Mesothelial cell of epicardium (in vitro differentiated cells): ENCODE measurements at places on chromosomes 11 and 22.
A peak's percentile ranks its signal among the peaks of the same experiment; 100 is the strongest.

- no peak for DNase-seq
- H3K4me1 ChIP-seq, result peaks cover 15% of the 10 kb centered on the region
- no peak overlapping the region for H3K4me3 ChIP-seq
- H3K27ac ChIP-seq, result peak overlapping the region; percentile 33
- no peaks in the 10 kb centered on the region for H3K36me3 ChIP-seq
Measured at GRCh38 chr11:86483940-86484794, 109.5 kb downstream of the CCDC81 start.

DNA sequence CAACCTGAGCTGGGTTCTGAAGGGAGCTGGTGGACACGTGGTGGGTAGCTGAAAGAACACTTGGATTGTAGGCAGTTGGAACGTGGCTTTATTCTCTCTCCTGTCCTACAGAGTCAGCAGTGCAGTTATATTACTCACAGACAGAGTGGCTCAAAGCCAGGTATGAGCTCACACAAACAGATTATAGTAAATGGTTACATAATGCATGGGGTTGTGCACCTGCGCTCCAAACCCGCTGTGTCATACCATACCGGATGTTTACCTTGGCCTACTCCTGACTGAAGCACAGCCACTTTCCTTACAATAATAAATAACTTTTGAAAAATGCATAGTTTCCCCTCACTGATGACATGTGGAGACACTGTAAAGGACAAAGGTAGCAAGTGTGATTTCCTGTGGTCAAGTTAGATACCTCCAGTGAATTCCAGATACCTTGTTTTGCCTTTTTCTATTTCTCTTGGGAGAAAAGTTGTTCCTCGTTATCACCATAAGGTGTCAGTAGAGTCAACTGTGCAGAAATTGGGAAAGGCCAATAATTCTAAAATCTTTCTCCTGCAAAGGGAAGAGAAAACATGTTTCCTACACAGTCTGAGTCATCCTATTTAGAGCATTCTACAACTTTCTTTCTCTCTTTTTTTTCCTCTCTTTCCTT, 13.5 kb downstream of the MS4A6A start:
- H3K4me1 ChIP-seq, result no peaks in the 10 kb centered on the region
- H3K27ac ChIP-seq, result no peak overlapping the region
- no peak overlapping the region for H3K4me3 ChIP-seq
- no peaks in the 10 kb centered on the region for H3K27me3 ChIP-seq
- no peak for DNase-seq

- H3K4me3 ChIP-seq, result no peak overlapping the region
- H3K27me3 ChIP-seq, result peaks cover 66% of the 10 kb centered on the region
- DNase-seq, result no peak
Measured at GRCh38 chr22:26265909-26266308, 96.6 kb downstream of the SEZ6L start.

GRCh38 chr11:120089036-120090001, 48.6 kb downstream of the TRIM29 start:
- peaks cover 6% of the 10 kb centered on the region for H3K4me1 ChIP-seq
- H3K27me3 ChIP-seq, result no peaks in the 10 kb centered on the region
- peaks cover 5% of the 10 kb centered on the region for H3K36me3 ChIP-seq
- H3K27ac ChIP-seq, result no peak overlapping the region
- no peak for DNase-seq

DNA sequence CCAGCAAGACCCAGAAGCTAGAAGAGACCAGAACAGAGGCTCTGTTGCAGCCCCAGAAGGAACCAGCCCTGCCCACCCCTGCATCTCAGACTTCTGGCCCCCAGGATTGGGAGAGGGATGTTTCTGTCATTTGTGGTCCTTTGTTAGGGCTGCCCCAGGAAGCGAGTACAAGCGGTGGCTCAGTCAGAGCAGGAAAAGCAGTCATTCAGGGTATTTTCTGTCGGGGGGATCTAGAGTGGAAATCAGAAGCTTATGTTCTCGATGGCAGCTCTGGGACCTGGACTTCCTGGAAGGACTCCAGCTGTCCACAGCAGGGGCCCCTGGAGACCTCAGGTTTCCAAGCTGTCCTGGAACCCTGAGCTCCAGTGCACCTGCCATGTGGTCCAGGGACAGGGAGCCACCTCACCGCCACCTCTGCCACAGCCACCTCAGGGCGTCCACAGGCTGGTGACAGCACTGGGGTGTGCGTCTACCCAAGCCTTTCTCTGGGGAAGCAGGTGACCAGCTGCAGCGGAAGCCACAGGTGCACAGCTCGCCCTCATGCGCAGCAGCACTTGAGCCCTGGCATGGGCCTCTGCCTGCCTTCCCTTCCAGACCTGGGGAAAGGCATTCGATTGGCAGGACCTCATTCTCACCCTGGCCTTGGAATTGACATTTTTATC, 2.6 kb downstream of the KRTAP5-5 start:
- H3K27ac ChIP-seq, result no peak overlapping the region
- DNase-seq, result no peak
- H3K36me3 ChIP-seq, result no peaks in the 10 kb centered on the region
- peaks cover 75% of the 10 kb centered on the region for H3K27me3 ChIP-seq
- H3K4me3 ChIP-seq, result no peak overlapping the region

DNA sequence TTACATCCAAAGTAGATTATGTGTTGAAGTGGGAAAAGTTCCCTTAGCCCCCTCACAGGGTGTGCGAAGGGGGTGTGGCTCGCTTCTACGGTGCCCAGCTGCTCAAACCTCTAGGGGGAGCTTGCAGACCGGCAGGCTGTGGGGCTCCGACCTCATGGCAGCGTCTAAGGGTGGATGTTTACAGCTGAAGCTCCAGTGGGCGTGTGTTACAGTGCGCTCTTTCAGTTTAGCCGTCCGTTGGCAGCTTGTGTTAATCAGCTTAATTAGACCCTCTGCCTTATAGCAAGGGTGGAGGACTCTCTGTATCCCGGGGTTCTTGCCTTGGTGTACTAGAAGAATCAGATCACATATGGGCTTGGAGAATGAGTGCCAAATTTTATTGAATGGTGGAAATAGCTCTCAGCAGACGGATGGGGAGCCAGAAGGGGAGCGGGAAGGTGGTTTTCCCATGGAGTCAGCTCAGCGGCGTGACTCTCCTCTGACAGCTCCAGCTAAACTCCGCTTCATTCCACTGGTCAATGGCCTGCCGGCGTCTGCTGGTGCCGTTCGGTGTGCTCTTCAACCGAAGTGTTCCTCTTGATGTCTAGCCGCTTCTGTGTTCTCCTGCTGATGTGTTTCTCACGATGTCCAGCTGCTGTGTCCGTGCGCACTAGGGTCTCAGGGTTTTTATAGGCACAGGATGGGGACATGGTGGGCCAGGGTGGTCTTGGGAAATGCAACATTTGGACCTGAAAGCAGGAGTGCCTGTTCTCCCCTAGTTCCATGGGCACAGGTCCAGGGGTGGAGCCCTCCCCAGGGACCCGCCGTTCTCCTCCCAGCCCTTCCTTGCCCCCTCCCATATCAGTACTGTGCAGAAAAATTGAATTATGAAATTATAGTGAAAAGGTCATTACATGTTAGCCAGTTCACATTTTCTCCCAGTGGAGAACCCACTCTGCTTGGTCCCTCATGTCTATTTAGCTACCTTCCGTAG, 28.6 kb upstream of the OR10G7 start:
- peaks cover 44% of the 10 kb centered on the region for H3K27me3 ChIP-seq
- H3K36me3 ChIP-seq, result no peaks in the 10 kb centered on the region
- no peak overlapping the region for H3K27ac ChIP-seq

GRCh38 chr11:76592961-76593360, 77.6 kb downstream of the LRRC32 start:
- no peak overlapping the region for H3K4me3 ChIP-seq
- H3K36me3 ChIP-seq, result peaks cover 2% of the 10 kb centered on the region
- no peak overlapping the region for H3K27ac ChIP-seq

- no peak overlapping the region for H3K27ac ChIP-seq
- H3K27me3 ChIP-seq, result no peaks in the 10 kb centered on the region
- H3K36me3 ChIP-seq, result peaks cover 44% of the 10 kb centered on the region
- DNase-seq, result no peak
Measured at GRCh38 chr11:77789731-77790476, 30.6 kb downstream of the RSF1 start.

DNA sequence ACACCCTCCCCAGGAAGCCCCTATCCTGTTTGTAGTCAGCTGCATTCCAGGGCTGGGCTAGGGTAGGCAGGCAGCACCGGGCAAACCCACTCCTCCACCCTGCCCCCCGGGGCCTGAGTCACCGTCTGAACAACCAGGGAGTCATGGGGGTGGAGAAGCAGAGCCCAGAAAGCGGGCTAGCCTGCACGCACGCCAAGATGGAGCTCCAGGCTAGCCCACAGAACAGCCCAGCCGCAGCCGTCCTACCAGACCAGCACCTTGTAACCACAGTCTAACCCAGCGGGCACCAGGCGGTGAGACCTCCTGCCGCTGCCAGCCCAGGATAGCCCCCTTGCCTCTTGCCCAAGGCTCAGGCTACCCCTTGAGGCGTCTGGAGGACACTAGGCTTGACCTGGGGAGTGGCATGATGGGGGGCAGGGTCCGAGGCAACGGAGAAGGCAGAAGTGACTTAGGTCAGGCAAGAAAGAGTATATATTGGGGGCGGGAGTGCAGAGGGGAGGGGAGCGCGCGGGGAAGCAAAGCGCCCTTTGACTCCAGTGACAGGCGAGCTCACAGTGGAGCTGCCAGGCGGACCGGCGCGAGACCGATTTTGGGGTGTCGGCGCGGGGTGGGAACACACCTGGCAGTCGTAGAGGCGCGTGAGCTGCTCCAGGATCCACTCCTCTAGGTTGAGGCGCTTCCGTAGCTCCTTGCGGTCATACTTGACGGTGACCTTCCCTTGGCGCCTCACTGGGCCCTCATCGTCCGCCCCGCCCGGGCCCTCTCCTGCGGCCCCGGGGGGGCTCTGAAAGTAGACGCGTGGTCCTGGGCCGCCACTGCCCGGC, 734 bp downstream of the PPP1R14B start:
- H3K4me3 ChIP-seq, result peak overlapping the region; percentile 81
- H3K36me3 ChIP-seq, result no peaks in the 10 kb centered on the region
- H3K4me1 ChIP-seq, result peaks cover 24% of the 10 kb centered on the region
- no peak for DNase-seq

- H3K4me1 ChIP-seq, result peaks cover 12% of the 10 kb centered on the region
- no peaks in the 10 kb centered on the region for H3K36me3 ChIP-seq
- no peak overlapping the region for H3K27ac ChIP-seq
- H3K27me3 ChIP-seq, result peaks cover 18% of the 10 kb centered on the region
- no peak for DNase-seq
Measured at GRCh38 chr11:6654281-6655019, 1.2 kb downstream of the DCHS1 start.

GRCh38 chr11:64726867-64727530, 4.0 kb upstream of the NRXN2 start:
- H3K27me3 ChIP-seq, result peaks cover 72% of the 10 kb centered on the region
- DNase-seq, result no peak
- H3K4me3 ChIP-seq, result no peak overlapping the region
- H3K27ac ChIP-seq, result no peak overlapping the region

- H3K4me3 ChIP-seq, result no peak overlapping the region
- H3K36me3 ChIP-seq, result no peaks in the 10 kb centered on the region
- H3K27me3 ChIP-seq, result no peaks in the 10 kb centered on the region
- no peak for DNase-seq
- H3K4me1 ChIP-seq, result peaks cover 7% of the 10 kb centered on the region
Measured at GRCh38 chr11:24509114-24509513, 12.3 kb downstream of the LUZP2 start.

DNA sequence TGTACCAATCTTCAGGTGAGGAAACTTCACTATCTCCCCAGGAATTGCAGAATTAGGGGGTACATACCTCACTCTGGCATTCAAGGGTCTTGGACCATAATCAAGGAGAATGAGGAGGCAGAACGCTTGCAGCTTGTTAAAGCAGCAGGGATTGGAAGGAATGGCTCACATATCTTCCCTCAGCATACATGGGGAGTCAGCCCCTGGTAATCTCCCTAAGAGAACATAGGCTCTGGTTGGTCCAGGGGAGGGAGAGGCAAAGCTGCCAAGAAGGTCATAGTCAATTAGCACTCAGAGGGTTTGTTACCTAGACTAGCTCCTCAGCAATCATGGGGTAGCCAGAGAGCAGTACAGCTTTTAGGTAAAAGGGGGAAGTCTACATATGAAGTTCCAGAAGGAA, 256.8 kb downstream of the INSC start:
- H3K4me3 ChIP-seq, result no peak overlapping the region
- no peak for DNase-seq
- no peak overlapping the region for H3K27ac ChIP-seq
- peaks cover 27% of the 10 kb centered on the region for H3K27me3 ChIP-seq
- H3K36me3 ChIP-seq, result no peaks in the 10 kb centered on the region

GRCh38 chr11:118491041-118491440, 36.2 kb upstream of the TTC36 start:
- H3K27ac ChIP-seq, result no peak overlapping the region
- no peak overlapping the region for H3K4me3 ChIP-seq
- H3K4me1 ChIP-seq, result no peaks in the 10 kb centered on the region
- H3K27me3 ChIP-seq, result no peaks in the 10 kb centered on the region
- DNase-seq, result no peak

DNA sequence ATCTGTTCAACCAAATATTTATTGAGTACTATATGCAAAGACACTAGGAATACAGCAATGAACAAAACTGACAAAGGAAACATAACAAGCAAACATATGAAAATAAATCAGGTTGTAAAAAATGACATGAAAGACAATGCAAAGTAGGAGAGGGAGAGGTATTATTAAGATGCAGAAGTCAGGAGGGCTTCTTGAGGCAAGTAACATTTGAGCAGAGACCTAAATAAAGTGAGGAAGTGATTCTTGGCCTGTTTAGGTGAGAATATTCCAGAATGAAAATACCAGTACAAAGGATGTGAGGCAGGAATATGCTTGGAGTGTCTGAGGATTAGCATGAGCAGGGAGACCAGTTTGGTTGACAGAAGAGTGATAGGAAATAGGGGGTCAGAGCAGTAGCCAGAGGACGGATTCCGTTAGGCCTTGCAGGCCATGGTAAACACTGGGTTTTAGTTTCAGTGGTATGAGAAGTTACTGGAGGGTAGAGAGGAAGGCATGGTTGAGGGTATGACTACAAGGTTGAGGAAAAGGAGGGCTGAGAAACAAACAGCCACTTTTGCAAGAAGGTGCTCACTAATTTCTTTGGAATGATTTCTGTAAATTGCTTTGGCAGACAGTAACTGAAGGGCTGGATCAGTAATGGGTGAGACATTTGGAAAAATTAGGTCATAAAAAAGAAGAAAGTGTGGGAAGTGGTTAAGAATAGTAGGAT, 191.9 kb downstream of the SWAP70 start:
- H3K27ac ChIP-seq, result no peak overlapping the region
- no peak for DNase-seq
- H3K4me3 ChIP-seq, result no peak overlapping the region
- peaks cover 4% of the 10 kb centered on the region for H3K36me3 ChIP-seq
- no peaks in the 10 kb centered on the region for H3K27me3 ChIP-seq
- peaks cover 25% of the 10 kb centered on the region for H3K4me1 ChIP-seq

DNA sequence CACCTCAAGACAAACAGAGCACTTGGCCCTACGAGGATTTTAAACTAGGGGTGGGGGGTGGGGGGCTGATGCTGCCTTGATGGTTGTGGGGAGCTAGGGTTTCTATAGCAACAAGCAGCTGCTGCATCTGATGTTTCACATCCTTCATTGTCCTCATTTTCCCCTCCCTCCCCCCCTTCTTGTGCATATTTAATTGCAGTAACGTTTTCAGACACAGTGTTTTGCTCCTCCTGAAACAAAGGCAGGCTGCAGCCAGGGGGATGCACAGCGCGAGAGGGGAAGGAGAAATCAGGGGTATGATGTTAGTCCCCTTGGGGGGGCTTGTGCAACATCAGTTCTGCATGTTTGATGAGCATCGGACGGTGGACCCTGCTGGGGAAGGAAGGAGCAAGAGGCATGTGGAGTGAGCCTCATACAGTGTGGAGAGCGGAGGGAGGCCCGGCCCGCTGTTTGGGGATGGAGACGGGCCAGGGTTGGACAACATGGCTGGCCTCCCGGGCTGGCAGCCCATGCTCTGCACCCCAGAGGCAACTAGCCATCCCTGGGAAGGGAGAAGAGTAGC, 208.3 kb downstream of the CEP164 start:
- H3K36me3 ChIP-seq, result no peaks in the 10 kb centered on the region
- H3K4me3 ChIP-seq, result no peak overlapping the region
- H3K4me1 ChIP-seq, result peaks cover 10% of the 10 kb centered on the region

GRCh38 chr22:42725606-42726355, 5.1 kb upstream of the A4GALT start:
- DNase-seq, result no peak
- no peak overlapping the region for H3K27ac ChIP-seq
- H3K4me3 ChIP-seq, result no peak overlapping the region
